Caudate nucleus (tissue), 63 donors: ENCODE measurements at places on chromosomes 3 and 15.
A peak's percentile ranks its signal among the peaks of the same experiment; 100 is the strongest.

GRCh38 chr3:141011232-141011996, 39.7 kb upstream of the SPSB4 start:
- DNase-seq: peak; percentile 45

- no peak for DNase-seq
Observed at GRCh38 chr3:190774633-190775032, 87.9 kb downstream of the GMNC start.

DNA sequence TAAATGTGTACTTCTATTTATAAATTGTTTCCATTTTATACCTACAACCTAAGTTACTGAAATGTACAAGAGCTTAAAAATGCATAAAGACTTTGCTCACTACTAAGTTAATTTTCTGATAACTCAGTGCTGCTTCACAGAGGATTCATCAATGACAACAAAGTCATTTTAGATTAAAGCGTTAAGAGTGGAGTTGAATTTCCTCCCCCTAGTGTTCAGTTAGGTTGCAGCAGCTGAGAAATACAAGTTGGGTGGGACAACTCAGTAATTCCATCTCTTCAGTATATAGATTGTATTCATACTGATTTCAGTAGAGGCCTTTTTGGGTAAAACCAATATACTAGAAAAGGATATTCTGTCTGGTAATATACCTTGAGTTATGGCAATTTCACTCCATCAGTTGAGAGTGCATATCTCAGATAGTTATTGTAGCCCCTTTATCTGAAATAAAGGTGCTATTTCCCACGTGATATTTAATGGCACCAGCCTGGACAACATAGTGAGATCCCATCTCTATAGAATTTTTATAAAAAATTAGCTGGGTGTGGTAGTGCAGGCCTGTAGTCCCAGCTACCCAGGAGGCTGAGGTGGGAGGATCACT, 6.9 kb upstream of the RPL35A start:
- no peak for DNase-seq

GRCh38 chr3:192929146-192929545, 11.5 kb upstream of the MB21D2 start:
- no peak for DNase-seq
